Cardiac septum (tissue), 1 donor: ENCODE measurements at places on chromosomes 11 and 22. TPM values are rescaled to one million over a fixed set of nuclear protein-coding genes. Genes with fewer than 3 reads are reported as not detected.

Gene EHBP1L1
- 174 TPM for total RNA-seq

DNA sequence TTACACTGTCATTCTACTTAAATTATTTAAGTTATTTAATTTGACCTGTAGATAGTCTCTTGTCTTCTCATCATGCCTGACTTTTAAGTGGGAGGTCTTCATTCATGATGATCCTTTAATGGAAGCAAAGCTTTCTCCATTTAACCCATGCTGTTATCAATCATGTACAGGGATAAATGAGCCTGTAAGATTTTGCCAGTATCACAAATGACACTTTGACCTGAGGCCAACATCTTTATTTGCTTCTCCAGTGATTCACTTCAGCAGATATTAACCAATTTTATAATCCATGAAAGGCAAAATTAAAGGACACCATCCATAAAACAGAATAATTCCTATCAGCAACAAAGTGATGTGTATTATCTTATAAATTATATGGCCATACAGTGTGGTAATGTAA is 7.7 kb downstream of the CCDC73 start:
- no peak for DNase-seq

DNA sequence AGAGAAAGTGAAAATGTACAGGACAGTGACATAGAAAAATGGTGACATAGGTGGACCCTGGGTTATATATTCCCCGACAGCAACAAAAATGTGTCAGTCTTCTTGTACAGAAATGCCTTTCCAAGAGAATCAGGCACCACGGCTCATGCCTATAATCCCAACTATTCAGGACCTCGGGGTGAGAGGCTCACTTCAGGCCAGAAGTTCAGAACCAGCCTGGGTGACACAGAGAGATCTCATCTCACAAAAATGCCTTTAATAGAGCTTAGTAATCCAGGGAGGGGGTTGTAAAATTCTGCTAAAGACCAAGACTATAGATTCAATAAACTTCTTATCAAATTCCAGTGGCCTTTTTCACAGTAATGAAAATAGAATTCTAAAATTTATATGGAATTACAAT is 10.7 kb downstream of the ZNF195 start:
- no peak for DNase-seq

DNA sequence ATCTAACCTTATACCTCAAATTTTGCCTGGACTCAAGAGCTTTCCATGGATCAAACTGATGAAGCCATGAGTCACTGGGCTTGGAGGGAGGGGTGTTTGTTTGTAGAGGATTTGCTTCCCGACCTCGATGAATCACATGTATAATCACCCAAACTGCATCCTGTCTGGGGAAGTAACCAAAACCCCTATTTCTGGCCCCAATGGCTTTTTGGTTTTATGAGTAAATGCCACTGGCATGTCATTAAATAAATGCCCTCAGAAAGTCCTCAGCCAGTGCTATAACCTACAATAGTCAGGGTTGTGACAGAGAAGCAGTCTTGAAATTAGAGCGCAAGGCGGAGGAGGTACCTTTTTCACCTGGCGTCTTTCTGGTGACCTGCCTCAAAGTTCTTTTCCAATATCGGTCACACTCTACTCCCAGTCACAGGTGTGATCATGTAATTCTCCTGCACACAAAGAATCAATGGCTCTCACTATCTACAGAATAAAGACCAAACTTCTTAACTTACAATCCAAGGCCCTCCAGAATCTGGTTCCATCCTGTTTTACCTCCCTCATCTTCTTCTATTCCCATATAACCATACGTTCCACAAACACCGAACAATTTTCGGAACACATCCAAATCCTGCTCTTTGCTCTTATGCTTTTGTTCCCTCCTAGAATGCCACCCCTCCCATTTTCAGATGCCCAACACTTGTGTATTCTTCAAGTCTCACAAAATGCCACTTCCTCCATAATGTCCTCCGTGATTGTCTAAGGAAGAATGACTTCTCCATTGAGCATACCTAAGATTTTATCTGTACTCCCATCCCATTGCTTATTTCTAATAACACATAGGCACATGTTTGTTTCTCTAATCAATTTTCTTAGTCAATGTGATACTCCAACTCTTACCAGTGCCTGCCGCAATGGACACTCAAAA is 81.3 kb upstream of the BLID start:
- DNase-seq: no peak

DNA sequence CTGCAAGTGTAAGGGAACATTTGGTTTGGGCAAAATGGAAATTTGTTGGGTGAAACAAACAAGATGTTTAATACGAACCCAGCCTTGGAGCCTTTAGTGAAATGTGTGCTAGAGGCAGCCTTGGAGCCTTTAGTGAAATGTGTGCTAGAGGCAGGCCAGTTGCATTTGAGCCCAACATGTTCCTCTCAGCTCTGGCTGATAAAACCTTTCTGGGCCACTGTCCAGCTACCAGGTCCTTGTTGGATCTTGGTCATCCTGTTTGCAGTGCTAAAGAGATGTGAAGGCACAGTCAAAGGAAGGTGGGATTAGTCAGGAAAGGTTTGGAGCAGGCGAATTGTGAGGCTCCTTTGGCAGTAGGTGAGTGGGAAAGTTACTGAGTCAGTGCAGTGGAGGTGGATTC is 48.9 kb downstream of the CEP164 start:
- DNase-seq: no peak
